ENCODE measurements at places on chromosomes 4 and X.

DNA sequence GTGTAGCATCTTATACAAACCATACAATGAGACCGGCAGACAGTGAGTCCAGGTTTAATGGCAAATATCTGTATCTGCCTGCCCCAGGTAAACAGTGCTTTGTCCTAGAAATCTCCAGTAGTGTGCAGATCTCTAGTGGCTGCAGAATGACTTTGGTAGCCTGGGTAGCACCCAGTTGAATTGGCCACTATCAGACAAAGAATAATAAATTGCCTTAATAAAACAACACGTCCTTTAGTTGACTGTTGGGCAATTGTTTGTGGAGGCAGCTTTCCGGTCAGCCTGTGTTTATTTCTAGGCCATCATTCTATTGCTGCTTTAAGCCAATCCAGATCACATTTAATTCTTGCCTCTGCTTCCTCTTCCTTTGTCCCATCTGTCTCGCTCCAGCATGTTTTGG lies 52.5 kb downstream of the SNX25 start:
- no peak for DNase-seq

DNA sequence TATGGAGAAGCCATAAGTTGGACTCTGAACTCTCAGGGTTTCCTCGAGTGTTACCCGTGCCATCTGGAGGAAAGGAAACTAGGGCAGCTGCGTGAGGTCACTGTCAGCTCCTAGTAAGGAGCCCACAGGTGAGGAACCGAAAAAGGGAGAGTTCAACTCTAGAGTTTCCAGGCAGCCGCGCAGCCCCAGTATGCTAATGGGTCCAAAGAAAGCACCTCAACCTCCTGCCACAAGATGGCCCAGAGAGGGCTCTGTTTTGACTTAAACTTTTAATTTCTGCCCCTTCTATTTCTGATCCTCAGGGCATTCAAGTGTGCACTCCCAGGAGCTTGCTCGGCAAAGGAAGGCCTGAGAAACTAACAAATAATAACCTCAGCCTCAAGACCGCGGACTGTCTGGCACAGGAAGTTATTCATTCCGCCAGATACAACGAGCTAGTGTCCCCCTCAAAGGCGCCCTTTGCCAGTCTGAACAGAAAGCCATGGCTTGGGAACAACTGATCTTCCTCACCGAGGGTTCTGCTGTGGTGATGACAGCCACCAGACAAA lies 13.9 kb downstream of the SCARB2 start:
- no peak for DNase-seq

DNA sequence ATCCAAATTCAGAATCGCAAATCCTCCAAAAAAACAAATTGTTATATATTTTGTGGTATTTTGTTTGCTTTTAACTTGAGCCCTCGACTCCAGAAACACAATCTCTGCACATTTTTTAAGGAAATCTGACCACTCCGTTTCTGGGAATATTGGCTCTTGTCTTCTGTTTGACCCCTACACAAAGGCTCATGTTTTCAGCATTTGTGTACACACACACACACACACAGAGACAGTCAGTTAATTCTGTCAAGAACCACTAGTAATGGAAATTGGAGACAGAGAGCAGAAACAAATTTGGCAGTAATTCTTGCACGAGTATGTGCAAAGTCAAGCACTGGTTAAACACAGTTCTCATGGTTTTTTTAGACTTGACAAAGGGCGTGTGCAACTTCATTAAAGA lies 115.4 kb downstream of the AFAP1 start:
- peak; percentile 28 for DNase-seq

DNA sequence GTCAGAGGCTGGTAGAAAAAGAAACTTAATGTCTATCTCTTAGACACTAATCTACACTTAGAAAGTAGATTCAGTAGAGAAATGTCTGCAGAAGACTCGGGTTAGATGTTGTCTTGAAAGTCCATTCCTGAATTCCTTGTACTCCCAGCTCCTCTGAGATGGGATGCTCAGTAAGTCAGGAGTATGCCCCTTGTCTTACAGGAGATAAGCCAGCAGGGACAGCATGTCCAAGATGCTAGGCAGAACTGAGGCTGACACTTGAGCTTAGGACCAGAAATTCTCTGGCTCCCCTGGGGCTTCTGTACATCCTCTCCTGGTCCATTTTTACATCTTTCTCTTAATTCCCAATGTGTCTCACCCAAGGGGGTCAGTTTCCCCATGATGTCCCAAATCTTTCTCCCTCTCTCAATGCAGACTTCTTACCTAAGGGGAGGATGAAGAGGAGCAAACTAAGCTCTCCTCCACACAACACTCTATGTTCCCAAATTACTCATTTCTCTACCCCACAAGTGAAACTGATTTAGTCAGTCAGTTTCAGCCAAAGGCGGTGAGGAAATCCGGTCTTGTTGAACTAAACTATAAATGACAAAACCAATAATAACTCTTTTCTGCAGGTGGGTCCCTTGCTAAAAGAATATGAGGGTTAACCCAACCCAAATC lies 558.2 kb upstream of the DIPK2B start:
- no peak for DNase-seq

GRCh38 chrX:121052122-121052521 lies 4.7 kb downstream of the GLUD2 start:
- no peak for DNase-seq

GRCh38 chrX:106950381-106950780 lies 30.2 kb downstream of the CLDN2 start:
- DNase-seq, result no peak

- no peak for DNase-seq
Observed at GRCh38 chr4:74033739-74034138, 4.8 kb downstream of the CXCL3 start.

DNA sequence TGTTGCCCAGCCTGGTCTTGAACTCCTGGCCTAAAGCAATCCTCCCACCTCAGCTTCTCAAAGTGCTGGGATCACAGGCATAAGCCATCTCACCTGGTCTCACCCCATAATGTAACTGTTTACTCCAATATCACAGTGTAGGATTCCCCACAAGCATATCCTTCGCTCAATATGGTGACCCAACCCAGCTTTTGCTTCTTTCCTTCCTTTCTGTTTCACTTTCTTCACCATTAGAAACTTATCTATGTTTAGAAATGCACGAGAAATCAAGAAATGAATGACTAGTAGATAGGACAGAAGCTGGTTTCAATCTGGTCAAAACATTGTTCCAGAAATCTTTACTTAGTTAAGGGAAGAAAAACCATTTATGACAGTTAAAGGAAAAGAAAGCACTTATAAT lies 18.9 kb downstream of the TSPAN5 start:
- no peak for DNase-seq

DNA sequence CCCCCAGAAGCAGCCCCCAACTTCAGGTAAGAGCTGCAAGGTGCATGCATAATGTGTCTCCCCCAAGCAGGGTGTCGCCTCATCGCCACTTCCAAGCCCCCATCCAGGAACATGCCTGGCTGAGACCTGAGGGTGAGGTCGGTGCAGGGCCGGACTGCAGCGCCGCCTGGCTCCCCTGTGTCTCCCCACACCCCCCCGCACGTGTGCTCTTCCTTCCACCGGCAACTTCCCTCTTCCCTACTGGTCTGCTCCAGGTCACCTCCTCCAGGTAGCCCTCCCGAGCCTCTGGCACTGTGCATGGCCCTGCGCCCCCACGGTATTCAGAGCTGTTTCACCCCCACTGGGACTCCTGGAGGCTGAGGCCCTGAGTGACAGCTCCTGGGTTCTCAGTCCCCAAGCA lies 2.2 kb upstream of the BGN start:
- DNase-seq, result no peak

- no peak for DNase-seq
Observed at GRCh38 chrX:69163936-69164741, 1.1 kb downstream of the PJA1 start.
